ENCODE measurements at places on chromosomes 16 and 17.

- DNase-seq: peak; percentile 12
Measured at GRCh38 chr17:67891481-67892119, 66.3 kb downstream of the BPTF start.

- DNase-seq: no peak
Measured at GRCh38 chr17:50559674-50560184, 786 bp upstream of the CACNA1G start.

- DNase-seq: no peak
Measured at GRCh38 chr16:76118344-76118743, 158.9 kb upstream of the CNTNAP4 start.

DNA sequence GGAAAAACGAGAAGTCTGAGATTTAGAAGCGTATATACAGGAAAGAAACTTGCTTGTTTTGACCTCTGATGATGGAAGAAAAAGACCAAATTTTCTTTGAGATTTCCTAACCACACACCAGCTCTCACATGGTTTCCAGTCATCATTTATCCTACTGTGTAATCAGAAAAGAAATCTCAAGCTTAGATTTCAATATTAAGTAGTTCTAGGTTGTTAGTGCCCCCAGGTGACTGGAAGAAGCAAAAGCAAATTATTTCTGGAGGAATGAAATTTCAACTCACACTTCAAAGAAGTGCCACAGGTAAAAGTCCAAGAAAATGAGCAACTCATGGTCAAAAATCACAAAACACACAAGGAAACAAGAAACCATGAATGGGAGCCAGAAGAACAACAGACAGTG is 51.8 kb upstream of the KDM6B start:
- no peak for DNase-seq

DNA sequence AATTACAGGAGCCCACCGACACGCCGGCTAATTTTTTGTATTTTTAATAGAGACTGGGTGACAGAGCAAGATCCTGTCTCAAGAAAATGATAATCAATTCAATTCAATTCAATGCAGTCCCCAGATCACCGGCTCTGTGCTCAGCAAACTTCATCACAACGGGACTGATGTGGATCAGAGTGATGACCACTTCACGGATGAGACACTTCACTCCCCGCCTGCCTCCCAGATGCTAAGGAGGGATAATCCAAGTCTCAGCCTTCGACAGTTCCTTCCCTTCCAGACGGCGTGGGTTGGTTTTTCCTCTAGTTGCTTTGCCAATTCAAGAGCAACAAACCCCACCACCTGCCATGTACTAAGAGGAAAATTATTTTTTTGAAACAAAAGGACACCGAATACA is 93.8 kb downstream of the ZDHHC7 start:
- DNase-seq: no peak

DNA sequence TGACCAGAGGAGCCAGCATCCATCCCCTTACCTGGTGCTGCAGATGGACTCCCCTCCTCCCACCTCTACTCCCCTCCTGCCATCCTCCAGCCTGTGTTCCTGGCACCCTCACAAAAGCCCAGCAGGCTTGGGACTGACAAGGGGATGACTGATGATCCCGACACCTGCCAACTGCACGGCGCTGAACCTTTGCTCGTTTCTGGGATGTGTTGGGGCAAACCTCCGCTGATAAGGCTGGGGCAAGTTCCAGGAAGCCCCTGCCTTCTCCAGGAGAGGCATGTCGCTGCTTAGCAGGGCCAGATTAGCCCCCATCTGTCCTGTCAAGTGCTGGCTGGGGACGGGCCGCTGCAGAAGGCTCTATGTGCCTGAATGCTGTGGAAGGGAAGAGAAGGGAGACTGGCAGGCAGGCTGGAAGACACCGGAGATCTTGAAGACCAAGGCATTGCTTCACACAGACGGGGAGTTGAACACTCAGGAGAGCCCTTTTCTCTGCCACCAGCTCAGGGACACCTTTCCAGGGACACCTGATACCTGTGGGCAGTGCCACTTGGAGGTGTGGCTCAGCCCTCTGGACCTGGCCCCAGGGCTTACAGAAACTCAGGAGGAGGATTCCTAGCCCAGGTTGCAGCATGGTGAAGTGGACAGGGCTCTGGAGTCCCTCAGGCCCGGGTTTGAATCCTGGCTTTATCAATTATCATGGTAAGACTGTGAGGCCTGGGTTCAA is 973 bp upstream of the KRT15 start:
- DNase-seq: no peak

GRCh38 chr17:63421681-63422645 is 24.1 kb downstream of the CYB561 start:
- DNase-seq: no peak

DNA sequence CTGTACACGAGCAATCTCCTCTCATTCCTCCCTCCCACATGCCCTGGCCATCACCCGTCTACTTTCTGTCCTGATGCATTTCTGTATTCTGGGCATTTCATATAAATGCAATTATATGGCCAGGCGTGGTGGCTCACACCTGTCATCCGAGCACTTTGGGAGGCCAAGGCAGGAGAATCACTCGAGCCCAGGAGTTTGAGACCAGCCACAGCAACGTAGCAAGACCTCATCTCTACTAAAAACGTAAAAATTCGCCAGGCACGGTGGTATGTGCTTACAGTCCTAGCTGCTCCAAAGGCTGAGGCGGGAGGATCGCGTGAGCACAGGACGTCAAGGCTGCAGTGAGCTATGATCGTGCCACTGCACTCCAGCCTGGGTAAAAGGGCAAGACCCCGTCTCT is 4.8 kb downstream of the MEAK7 start:
- no peak for DNase-seq

DNA sequence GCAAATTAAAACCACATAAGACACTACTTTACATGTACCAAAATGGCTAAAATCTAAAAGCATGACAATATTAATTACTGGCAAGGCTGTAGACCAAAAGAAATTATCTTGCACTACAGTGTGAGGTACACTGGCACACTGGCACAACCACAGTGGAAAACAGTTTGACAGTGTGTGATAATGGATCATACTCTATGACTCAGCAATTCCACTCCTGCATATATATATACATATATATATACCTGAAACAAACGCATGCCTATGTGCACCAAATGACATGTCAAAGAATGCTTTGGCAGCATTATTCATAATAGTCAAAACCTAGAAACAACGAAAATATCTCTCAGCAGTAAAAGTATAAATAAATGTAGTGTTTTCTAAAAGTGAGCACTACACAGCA is 4.6 kb upstream of the DYNLRB2 start:
- no peak for DNase-seq

- no peak for DNase-seq
Measured at GRCh38 chr16:12498077-12498476, 305.6 kb downstream of the CPPED1 start.

DNA sequence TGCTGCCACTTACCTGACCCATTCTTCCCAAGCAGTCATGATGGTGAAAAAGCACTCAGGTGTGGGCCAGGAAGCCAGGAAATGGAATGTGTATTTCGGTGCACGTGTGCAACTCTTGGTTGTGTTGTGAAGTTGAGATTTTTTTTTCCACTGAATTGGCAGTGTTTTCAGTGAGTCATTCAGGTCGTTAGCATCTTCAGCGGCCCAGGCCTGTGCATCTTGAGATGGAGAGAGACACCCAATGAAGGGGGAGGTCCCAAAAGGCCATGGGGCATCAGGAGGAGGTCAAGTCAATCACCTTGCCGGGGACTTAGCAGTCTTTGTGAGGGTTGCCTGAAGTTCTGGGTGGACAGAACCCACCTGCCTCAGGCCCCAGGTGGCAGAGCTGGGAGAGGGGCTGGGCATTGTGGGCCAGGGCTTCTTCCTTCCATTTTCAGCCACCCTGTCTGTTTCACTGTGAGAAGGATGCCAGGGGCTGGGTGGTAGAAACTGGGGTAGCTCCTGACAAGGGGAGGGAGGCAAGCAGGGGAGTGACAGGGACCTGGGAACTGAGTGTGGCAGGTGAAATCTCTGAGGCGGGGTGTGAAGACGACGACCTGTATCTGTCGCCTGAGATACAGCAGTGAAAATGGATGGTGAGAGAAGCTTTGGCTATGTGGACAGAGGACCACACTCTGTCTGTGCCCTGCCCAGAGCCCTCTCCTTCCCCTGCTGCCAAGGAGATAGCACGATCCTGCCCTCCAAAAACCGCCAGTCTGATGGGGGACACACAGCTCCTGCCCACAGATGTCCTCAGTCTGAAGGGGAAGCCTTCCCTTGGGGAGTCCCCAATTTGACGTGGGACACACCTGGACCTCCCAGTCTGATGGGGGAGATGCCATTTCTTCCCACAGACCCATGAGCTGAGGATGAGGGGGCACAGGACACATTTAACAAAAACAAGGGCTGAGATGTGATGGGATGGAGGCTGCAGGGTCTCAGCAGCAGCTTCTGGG is 11.9 kb downstream of the TBKBP1 start:
- DNase-seq: no peak

DNA sequence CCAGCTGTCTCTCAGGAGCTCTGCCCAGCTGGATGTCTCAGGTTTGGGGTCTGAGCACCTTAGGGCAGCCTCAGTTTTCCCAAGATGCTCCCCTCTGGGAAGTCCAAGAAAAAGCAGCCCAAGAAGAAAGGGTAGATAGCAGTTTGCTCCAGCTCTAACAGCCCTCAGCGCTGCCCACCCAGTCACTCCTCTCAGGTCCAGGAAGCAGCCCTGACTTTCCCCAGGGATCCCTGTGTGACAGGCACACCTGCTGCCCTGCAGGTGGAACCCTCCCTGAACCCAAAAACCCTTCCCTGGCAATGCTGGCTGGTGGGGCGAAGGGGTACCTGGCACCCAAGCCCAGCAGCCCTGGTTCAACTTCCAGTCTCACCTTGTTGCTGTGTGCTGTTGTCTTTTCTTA is 48.1 kb downstream of the BEAN1 start:
- no peak for DNase-seq

DNA sequence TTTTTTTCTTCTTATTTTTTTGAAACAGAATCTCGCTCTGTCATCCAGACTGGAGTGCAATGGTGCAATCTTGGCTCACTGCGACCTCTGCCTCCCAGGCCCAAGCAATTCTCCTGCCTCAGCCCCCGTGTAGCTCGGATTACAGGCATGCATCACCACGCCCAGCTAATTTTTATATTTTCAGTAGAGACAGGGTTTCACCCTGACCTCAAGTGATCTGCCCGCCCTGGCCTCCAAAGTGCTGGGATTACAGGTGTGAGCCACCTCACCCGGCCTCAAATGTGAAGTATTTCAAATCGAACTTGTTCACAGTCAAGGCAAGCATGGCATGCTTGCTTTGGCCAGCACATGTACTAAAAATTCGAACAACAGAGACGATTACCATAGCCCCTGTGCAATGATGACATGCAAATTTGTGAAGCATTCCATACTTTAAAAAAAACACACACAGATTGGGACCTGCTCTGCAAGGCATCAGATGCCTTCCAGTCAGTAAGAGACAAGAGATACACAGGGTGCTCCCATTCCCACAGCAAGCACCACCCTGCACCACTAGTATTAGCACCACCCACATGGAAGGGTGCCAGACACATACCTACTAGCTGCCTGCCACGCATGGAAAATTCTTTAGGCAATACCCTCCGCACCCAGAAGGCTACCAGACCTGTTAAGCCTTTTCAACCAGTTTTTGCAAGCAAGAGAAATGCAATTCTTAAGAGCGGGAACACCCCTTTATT is 47.2 kb downstream of the ANKRD11 start:
- DNase-seq: no peak

- DNase-seq: no peak
Measured at GRCh38 chr16:54027995-54028394, 258.6 kb downstream of the IRX3 start.

- no peak for DNase-seq
Measured at GRCh38 chr17:74431568-74432423, at the start of gene GPRC5C. Gene GPRC5C (plus strand): TSS chr17:74432088. CDS start chr17:74439777, 7,689 bp downstream.

GRCh38 chr17:81440511-81441244 is 45.4 kb downstream of the BAHCC1 start:
- DNase-seq: no peak

GRCh38 chr17:60330731-60331130 is 61.2 kb downstream of the USP32 start:
- no peak for DNase-seq

GRCh38 chr17:29568331-29569244 is at the start of gene TP53I13:
Gene TP53I13 (plus strand): TSS chr17:29568701. CDS start chr17:29568759, 58 bp downstream.
- DNase-seq: peak; percentile 76

- peak; percentile 44 for DNase-seq
Measured at GRCh38 chr16:85573696-85574641, 39.2 kb upstream of the GSE1 start.

DNA sequence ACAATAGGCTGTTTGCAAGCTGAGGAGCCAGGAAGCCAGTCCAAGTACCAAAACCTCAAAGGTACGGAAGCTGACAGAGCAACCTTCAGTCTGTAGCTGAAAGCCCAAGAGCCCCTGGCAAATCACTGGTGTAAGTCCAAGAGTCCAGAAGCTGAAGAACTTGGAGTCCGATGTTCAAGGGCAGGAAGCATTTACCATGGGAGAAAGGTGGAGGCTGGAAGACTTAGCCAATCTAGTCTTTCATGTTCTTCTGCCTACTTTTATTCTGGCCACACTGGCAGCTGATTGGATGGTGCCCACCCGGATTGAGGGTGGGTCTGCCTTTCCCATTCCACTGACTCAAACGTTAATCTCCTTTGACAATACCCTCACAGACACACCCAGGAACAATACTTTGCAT is 15.3 kb downstream of the CD300LB start:
- no peak for DNase-seq

- no peak for DNase-seq
Measured at GRCh38 chr16:14268073-14268472, 197.0 kb downstream of the MRTFB start.

DNA sequence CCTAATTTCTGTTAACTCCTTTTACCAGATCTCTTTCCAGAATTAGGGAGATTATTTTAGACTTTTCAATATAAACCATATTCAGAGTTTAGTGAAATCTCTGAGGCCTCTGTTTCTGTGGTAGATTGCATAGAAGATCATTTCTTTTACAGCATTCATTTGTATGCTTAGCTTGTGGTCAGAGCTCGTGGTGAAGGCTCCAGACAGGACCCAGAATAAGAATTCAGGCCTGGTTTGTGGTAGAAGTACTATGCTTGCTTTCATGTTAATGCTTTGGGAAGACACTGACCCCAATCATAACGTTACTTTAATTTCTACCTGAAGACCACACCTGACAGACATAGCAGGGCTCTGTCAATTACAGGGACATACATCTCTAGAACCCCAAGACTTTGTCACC is 258.1 kb downstream of the FTO start:
- no peak for DNase-seq

DNA sequence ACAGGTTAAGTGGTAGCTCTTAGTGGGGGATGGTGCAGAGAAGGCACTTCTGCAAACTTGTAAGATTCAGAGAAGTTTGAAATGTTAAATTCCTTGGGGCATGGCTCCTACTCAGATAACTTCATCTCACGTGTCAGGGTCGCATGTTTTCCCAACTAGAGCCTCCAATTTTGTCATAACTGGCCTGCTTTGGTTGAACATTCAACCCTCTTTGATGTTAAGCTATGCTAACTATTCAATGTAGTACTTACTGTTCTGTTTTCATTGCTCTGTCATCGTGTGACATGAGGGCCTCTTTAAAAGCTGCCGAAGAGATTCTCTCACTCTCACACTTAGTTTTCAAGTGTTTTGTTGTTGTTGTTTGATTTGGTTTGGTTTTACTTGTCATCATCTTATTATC is 280.8 kb downstream of the CDH11 start:
- DNase-seq: no peak

GRCh38 chr16:85751698-85752501 is 1.0 kb upstream of the C16orf74 start:
- no peak for DNase-seq

Data from globus pallidus (tissue), 1 donor.